Suppressor macrophage (primary cell): ENCODE measurements at places on chromosomes 12 and 14.

GRCh38 chr12:11838403-11838802, 188.9 kb downstream of the ETV6 start:
- DNase-seq, result no peak

DNA sequence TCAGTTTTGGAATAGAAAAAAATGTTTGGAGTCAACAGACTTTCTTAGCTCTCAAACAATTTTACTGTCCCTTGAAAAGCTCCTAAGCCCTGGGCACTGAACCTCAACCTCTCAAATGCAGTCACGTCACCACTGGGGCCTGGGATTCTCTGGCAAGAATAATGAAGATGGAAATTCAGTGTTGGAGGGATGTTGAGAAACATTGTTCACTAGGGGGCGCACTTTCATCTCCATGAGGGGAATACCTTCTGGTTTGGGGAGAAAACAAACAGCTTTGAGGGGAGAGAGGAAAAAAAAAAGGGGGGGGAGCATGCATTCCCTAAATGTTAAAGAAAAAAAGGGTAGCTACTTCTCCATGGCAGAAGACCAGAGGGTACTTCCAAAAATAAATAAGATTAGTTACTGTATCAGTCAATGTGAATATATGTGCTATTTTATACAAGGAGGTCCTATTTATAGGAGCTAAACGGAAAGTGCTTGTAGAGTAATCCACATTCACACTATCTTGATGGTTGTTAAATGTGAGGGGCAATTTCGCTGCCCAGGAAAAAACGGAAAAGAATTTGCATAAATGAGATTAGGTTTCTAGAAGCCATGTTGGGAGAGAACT, 5.8 kb upstream of the TBPL2 start:
- peak; percentile 89 for DNase-seq

- peak; percentile 86 for DNase-seq
Measured at GRCh38 chr14:105375635-105376057, 22.7 kb upstream of the TEX22 start.

DNA sequence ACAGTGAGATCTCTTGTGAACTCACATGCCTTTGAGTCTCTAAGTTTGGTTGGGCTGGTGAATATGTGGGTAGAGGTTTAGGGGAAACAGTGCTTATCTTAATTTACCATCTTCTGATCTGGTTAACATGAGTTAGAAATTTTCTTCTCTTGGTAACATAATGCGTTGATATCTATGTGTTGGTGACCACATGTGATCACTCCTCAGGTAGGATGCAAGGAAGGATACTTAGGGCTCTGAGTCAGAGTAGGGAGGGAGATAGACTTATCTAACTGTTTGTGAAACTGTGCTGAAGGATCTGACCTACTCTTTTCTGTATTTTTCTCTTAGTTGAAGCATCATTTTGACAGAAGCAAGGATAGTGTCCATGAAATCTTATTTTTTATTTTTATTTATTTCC, 23.1 kb downstream of the FAM234B start:
- no peak for DNase-seq

DNA sequence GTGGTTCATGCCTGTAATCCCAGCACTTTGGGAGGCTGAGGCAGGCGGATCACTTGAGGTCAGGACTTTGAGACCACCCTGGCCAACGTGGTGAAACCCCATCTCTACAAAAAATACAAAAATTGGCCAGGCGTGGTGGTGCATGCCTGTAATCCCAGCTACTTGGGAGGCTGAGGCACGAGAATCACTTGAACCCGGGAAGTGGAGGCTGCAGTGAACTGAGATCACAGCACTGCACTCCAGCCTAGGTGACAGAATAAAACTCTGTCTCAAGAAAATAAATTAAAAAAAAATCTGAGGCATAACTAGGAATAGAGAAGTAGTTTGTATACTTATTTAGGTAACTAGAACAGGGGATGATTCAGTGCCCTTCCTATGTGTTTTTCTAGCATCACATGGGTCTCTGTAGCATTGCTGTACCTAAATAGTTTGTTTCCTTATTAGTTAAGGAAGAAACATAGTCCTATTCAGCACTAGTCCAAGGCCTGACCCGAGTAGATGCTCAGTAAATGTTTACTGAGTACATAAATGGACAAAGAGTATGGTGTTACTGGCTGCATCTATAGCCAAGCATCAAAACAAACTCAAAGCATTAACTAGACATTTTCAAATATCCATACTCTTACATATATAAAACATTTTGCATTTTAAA, 21.7 kb downstream of the TAOK3 start:
- no peak for DNase-seq

GRCh38 chr14:106129274-106129673, 602.9 kb downstream of the TMEM121 start:
- DNase-seq, result no peak

DNA sequence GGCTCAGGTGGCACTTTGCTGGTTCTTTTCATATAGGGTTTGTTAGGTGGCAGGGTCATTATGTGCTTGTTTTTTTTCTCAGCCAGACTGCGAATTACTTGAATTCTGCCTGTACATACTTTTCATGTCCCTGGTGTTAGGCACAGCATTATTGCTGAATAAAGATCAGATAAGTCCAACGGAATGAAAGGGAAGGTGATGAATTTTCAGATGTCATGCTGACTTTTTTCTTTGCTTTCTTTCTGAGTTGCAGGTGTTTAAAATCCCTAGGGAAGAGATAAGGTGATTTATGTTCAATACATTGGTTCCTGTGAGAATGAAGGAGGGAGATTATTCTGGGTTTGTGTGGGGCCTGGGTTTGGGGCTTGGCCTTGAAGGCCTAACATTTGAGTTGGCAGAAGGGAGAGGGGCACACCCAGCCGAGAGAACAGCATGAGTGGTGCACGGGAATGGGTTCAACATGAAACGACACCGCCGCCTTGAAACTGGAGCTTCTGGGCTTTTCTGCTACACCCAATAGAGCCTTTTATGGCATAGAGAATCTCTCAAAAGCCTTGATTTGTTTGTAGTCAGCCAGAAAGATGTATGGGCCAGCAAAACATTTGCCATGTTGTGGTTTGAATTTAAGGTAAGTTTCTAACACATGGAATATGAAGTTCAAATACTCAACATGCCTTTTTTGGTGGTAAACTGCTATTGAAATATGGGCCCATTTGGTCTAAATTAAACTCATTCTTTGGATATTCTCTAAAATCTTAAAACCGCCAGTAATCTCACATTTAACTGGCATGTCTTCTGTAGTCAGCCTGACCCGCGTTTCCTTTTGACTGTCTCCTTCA, 477.0 kb downstream of the PCNX1 start:
- DNase-seq, result no peak

GRCh38 chr12:39161465-39162085, 256.2 kb upstream of the CPNE8 start:
- no peak for DNase-seq

GRCh38 chr14:38485026-38485425, 229.1 kb upstream of the CLEC14A start:
- DNase-seq, result no peak

DNA sequence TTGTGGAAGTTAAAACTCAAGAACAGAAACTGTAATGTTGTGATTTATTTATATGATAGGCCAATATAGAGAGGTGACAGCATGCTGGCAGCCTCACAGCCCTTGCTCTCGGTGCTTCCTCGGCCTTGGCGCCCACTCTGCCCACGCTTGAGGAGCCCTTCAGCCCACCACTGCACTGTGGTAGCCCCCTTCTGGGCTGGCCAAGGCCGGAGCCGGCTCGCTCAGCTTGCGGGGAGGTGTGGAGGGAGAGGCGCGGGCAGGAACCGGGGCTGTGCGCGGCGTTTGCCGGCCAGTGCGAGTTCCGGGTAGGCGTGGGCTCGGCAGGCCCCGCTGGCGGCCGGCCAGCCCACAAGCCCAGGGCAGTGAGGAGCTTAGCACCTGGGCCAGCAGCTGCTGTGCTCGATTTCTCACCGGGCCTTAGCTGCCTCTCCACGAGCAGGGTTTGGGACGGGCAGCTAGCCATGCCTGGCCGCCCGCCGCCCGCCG, 65.8 kb upstream of the SLC8A3 start:
- DNase-seq, result peak; percentile 36

- DNase-seq, result peak; percentile 34
Measured at GRCh38 chr14:65002586-65003210, 16.0 kb downstream of the FNTB start.
